ENCODE measurements at places on chromosomes 3 and 15.
A peak's percentile ranks its signal among the peaks of the same experiment; 100 is the strongest.

- DNase-seq: peak; percentile 77
Measured at GRCh38 chr3:160941885-160942494, 163.2 kb downstream of the B3GALNT1 start.

GRCh38 chr3:189961522-189962161, 159.1 kb downstream of the P3H2 start:
- peak; percentile 71 for DNase-seq

GRCh38 chr3:160180581-160181216, 44.5 kb upstream of the C3orf80 start:
- DNase-seq: no peak

DNA sequence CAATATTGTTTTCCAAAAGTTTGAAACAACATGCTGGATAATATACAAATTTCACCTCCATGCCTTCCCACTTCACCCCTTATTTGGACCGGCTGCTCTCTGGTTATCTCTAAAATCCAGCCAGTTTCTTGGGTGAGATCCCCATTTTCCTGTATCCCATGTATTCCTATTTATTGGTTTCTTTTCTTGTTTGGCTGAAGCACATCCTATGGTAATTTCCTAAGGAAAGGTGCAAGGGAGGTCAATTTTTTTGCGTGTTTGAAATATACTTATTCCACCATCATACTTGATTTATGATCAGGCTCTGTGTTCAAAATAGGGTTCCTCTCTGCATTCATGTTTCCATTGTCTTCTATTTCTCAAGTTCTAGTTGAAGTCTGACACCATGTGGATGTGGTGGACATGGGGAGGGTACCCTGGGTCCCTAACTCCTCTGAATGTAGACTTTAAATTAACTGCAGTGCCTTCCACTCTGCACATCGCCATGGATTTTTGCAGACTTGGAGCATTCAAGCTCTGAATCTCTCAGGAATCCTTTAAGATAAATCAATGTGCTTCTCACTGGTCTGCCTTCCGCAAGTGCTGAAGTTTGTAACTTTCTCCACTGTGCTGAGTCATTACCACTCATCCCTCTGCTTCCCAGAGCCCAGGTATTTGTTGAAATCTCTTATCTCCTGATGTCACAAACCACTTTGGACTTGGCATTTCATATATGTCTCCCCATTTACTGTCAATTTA, 52.1 kb upstream of the TLE3 start:
- no peak for DNase-seq

GRCh38 chr3:186966406-186966805, 36.1 kb downstream of the ST6GAL1 start:
- no peak for DNase-seq

GRCh38 chr15:69115031-69115430, 45.4 kb upstream of the GLCE start:
- DNase-seq: no peak

GRCh38 chr15:41967506-41968206, 4.7 kb downstream of the EHD4 start:
- DNase-seq: no peak

DNA sequence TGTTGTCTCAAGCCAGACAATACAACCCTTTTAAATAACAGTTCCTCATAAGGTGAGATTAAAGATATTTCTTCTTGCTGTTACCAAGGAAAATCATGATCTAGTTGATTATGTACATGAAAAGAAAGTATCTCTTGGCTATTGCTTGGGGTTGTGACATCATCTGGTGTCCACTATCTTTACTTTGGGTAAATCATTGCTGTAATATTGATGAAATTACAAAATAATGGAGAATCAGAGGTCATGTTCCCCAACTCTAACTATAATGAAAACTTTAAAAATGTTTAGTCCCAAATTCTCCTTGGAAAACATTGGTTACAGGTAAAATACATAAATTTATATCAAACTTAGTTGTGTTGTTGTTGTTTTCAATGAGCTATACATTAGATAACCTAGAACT, 142.2 kb downstream of the ARPP21 start:
- no peak for DNase-seq

- no peak for DNase-seq
Measured at GRCh38 chr3:188062216-188062615, 91.7 kb upstream of the LPP start.

- no peak for DNase-seq
Measured at GRCh38 chr3:130506031-130506430, 10.9 kb upstream of the COL6A6 start.

DNA sequence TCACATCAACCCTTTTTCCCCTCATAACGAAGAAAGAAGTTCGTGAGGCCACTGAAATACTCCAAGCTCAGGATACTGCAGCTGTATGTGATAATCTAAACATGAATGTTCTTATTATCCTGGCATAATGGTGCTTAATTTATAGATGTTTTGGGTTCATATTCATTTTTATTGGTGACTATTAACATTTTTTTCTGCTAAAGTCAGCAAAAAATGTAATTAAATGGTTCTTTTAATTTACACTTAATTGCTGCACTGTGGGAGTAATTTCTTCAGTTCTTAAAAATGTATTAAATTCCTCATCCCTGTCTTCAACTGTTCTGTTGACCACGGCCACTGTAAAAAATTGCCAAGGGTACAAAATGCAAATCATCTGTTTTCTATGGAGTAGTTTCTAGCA, 95.6 kb downstream of the CDIN1 start:
- no peak for DNase-seq

GRCh38 chr15:63504247-63504978, at the start of gene USP3:
USP3 (plus strand) TSS chr15:63504593; CDS start chr15:63504740, 147 bp downstream.
- DNase-seq: peak; percentile 96

DNA sequence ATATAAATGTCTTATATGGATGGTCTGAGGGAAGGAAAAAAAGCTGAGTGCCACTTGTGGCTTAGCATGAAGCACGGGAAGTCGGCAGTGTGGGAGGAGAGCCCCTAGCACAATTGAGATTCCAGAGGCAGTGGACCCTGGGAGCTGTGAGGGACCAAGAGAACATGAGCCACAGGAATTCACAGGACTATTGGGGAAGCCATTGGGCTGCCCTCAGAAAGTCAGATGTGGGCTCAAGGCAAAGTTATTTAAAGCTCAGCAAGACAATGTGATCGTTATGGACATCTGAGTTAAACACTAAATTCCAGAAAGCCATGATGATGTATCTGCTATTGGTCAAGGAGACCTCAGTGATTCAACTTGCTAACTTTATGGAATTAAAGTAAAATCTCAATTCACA, 380.8 kb upstream of the IL12A start:
- DNase-seq: no peak

GRCh38 chr3:32438596-32439344, 47.1 kb downstream of the CMTM7 start:
- peak; percentile 58 for DNase-seq

GRCh38 chr15:73753250-73754130, at the start of gene INSYN1:
INSYN1 (minus strand) TSS chr15:73753351; CDS start chr15:73751130, 2,221 bp downstream.
- no peak for DNase-seq

DNA sequence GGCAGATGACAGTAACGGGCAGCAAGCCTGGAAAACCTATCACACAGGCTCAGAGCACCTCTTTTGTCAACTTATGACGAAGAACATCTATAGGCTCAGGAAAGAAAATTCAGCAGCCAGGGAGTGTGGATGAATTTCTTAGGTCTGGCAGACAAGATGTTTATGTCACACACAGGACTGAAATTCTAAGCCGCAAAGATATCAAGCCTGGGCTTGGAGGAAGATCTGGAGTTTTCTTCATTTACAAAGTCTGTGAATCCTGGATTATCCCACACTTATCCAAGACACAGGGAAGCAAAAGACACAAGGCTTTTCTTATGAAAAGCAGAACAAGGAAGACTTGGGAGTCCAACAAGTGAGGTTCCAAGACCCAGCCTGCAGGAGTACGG, 23.4 kb upstream of the CHCHD6 start:
- no peak for DNase-seq

DNA sequence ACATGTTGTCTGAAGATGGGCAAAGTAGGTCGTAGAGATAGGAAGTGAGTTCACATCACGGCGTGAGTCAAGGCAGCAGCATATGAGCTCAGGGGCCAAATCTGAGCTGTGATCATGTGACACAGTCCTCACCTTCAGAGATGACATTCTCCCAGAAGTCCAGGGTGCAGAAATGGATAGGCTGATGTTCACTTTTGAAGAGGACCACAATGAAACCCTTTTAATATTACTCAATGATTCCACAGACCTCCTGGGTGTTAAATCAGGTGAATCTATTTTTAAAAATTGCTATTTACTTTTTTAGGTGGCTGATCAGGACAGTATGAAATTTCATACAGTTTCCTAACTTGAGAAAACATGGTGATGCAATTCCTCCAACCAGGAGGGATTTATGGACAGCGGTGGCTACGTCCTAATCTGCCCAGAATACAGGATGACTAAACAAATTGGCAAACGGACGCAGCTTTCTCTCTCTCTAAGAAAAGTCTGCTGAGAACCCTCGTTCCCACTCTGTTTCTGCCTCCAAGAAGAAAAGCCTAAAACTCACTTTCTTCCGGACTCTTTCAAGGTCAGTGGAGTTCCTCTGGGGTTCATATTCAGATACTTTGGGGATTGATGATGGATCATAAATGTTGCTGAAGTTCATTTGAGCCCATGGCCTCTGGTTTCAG, 34.4 kb downstream of the B3GNT5 start:
- peak; percentile 24 for DNase-seq

- no peak for DNase-seq
Measured at GRCh38 chr3:71893122-71893521, 108.2 kb upstream of the PROK2 start.

DNA sequence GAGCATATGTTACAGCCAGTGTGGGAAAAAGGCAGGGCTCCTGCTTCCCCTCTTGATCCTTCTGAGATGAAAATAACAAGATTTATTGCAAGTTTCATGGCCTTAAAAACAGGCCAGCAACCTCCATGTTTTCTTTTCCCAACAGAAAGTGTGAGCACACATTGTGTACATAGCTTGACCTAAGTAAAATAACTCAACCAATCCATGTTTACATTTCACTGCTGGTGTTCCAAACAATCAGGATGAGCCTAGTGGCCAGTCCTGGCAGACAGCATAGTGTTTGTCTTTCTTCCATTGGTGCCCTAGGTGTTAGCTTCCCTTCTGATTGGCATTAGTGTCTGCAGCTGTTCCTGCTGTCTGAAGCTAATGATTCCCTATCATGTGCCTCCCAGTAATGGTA, 847.7 kb downstream of the EPHA3 start:
- no peak for DNase-seq

DNA sequence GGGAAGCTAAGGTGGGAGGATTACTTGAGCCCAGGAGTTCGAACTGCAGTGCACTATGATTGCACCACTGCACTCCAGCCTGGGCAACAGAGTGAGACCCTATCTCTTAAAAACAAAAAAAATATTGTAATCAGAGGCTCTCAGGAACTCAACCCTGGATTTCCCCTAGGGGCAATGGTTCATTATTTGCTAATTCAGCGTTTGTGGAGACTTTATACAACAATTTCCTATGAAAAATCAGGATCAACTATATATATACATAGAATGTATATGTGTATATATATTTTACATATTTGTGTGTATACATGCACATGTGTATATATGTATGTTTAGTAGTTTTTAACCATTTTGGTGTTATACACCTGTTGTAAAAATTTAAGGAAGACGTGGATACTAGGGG, 463.1 kb downstream of the FHIT start:
- no peak for DNase-seq

GRCh38 chr3:45865563-45865962, 20.8 kb upstream of the CCR9 start:
- no peak for DNase-seq

GRCh38 chr3:186636536-186636935, 3.7 kb upstream of the FETUB start:
- DNase-seq: no peak
